H9 (cell line): ENCODE measurements at places on chromosomes 1 and 21. TPM values are rescaled to one million over a fixed set of nuclear protein-coding genes. Genes with fewer than 3 reads are reported as not detected.

GRCh38 chr21:33392284-33392985 lies 10.8 kb upstream of the IFNGR2 start:
- no peaks in the 10 kb centered on the region for H3K36me3 ChIP-seq
- no peaks in the 10 kb centered on the region for H3K27me3 ChIP-seq
- no peak overlapping the region for H3K4me3 ChIP-seq
- no peaks in the 10 kb centered on the region for H3K4me1 ChIP-seq
- no peak for DNase-seq

DNA sequence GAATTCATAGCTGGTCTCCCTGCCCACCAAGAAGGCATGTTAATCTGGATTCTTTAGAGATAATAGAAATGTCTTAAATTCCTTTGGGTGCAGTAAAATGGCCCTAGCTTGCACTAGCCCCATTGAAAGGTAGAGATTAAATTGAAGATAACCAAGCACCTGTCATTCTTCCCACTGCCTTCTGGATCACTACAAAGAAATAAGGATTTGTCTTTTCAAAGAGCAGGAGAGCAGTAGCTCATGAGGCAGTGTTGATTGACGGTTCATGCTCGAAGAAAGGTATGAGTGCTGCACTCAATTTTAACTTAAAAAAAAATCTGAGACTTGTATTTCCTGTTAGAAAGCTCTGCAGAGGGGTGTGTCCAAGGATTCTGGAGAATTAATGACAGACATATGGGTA lies 74.9 kb upstream of the F3 start:
- no peaks in the 10 kb centered on the region for H3K4me1 ChIP-seq
- H3K27me3 ChIP-seq = no peaks in the 10 kb centered on the region
- no peak overlapping the region for H3K27ac ChIP-seq
- no peak overlapping the region for H3K4me3 ChIP-seq

- no peaks in the 10 kb centered on the region for H3K27me3 ChIP-seq
- no peak overlapping the region for H3K4me3 ChIP-seq
- no peaks in the 10 kb centered on the region; the same call in 1 of the 2 replicates for H3K4me1 ChIP-seq
- no peak overlapping the region for H3K27ac ChIP-seq
- no peak for DNase-seq
Observed at GRCh38 chr1:41898191-41898713, 20.5 kb downstream of the HIVEP3 start.

STUM gene
- total RNA-seq = 0.09 and 0.11 TPM in 2 replicates

NUAK2 gene
- 15.4 and 15.5 TPM in 2 replicates for total RNA-seq

OR2M4 gene
- total RNA-seq = not detected in 2 replicates

GRCh38 chr1:232998138-232998537 lies 47.7 kb downstream of the NTPCR start:
- H3K4me3 ChIP-seq = no peak overlapping the region
- H3K4me1 ChIP-seq = no peaks in the 10 kb centered on the region
- peaks cover 85% of the 10 kb centered on the region for H3K36me3 ChIP-seq
- no peak overlapping the region for H3K27ac ChIP-seq

DNA sequence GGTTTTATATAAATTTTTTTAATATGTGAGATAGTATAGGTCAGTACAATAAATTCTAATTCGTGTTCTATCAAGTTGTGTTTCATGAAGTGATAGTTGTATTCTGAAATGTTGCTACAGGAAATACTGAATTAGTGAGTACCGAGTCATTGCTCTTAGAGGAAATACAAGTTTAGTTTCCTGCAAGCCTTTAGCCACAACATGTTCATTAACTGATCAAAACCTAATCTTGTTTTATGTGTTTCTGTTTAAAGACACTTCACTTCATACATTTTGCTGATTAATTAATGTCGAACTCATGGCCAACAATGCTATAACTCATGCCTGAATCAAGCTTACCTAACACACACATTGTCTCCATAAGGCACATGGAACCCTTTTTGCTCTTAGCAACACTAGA lies 43.6 kb downstream of the LRRC7 start:
- no peaks in the 10 kb centered on the region for H3K27me3 ChIP-seq
- no peak for DNase-seq
- H3K4me3 ChIP-seq = no peak overlapping the region

- no peak overlapping the region for H3K4me3 ChIP-seq
- no peak for DNase-seq
- H3K27ac ChIP-seq = no peak overlapping the region
Observed at GRCh38 chr1:8120693-8121260, 94.7 kb upstream of the ERRFI1 start.

- no peaks in the 10 kb centered on the region for H3K27me3 ChIP-seq
- no peaks in the 10 kb centered on the region for H3K4me1 ChIP-seq
- no peak overlapping the region for H3K27ac ChIP-seq
- DNase-seq = no peak
- no peak overlapping the region for H3K4me3 ChIP-seq
Observed at GRCh38 chr1:239011382-239011781, 375.0 kb upstream of the CHRM3 start.

ELAPOR1 gene
- 0.55 and 1.1 TPM in 2 replicates for total RNA-seq

UMODL1 gene
- not detected in 2 replicates for total RNA-seq

DNA sequence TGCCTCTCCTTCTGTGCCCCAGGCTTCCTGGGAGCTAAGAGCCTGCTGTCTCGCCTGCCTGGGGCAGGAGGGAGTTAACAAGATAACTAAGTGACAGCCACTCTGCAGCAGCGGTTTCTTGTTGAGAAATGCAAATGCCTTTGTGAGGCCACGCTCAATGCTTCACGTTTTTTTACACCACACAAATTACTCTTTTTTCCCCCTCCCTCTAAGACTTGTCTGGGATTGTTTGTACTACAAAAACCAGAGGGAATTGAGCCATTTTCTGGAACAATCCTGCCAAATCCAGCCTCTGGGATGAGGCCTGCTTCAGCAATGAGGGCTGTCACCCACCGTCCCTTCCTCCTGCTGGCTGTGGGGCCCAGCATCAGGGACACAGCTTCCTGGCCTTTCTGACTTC lies 119.6 kb downstream of the ACTL8 start:
- peak overlapping the region; percentile 25; the same call in 1 of the 3 replicates for H3K4me3 ChIP-seq
- no peaks in the 10 kb centered on the region for H3K27me3 ChIP-seq
- no peaks in the 10 kb centered on the region for H3K4me1 ChIP-seq
- no peak for DNase-seq
- no peaks in the 10 kb centered on the region for H3K36me3 ChIP-seq
- H3K27ac ChIP-seq = no peak overlapping the region

DNA sequence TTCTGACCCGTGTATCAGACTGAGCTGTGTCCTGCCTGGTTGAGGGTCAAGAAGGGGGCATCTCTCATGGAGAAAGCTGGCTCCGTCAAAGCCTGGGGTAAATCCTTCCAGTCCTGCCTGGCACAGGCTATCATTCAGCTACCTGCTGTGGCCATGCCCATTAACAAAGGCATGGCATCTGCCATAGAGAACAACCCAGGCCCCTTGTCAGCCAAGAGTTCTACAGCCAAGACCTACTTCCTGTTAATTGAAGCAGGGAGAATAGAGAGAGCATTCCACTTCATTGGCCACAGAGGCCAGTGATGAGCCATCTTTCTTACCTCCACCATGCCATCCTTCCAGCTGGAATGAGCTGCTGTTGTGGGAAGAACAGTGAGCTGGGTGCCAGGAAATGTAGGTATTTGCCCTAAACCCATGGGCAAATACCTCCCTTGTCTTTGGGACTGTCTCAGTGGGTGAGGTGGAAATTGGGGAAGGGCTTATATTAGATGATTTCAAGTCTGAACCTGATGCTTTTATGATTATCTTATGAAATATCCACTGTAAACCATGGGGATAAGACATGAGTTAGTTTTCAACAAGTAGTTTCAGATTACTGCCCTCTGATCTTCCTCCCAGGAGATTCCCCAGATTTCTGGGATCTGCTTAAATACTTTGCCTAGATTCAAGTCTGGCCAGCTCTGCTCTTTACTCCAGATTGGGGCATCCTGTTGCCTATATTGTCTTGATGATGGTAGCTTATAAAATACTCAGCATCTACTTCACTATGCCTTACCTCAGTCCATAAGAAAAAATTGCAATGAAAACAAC lies 11.2 kb upstream of the KCNQ4 start:
- no peak overlapping the region for H3K27ac ChIP-seq
- H3K36me3 ChIP-seq = peaks cover 30% of the 10 kb centered on the region
- H3K27me3 ChIP-seq = no peaks in the 10 kb centered on the region
- H3K4me3 ChIP-seq = no peak overlapping the region
- DNase-seq = no peak
- peaks cover 4% of the 10 kb centered on the region for H3K4me1 ChIP-seq

- H3K27me3 ChIP-seq = no peaks in the 10 kb centered on the region
- H3K36me3 ChIP-seq = no peaks in the 10 kb centered on the region
- peak overlapping the region; percentile 74 for H3K4me3 ChIP-seq
- peaks cover 15% of the 10 kb centered on the region for H3K4me1 ChIP-seq
Observed at GRCh38 chr1:119675349-119676345, 27.6 kb upstream of the ZNF697 start.

DNA sequence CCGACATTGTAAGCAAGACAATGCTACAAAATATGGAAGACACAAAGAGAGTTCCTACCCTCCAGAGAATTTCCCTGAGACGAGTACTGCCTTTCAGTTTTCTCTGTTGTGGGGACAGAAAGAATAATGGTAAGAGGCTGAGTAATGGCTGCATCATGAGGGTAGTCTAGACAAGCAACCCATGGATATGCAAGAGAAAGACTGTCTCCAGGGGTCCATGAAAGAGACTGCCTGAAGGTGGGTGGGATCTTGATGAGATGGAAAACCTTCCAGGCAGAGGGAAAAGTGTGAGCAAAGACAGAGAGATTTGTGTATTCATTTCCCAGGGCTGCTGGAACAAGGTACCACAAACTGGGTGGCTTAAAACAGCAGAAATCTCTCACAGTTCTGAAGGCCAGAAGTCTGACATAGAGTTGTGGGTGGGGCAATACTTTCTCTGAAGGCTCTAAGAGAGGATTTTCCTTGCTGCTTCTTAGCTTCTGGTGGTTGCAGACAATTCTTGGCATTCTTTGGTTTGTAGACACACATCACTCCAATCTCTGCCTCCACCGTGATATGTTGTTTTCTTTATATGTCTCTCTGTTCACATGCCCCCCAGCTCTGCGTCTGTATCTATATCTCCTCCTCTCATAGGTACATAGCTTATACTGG lies 41.4 kb downstream of the ANP32E start:
- H3K27me3 ChIP-seq = no peaks in the 10 kb centered on the region
- no peak overlapping the region for H3K4me3 ChIP-seq
- H3K4me1 ChIP-seq = no peaks in the 10 kb centered on the region; the same call in 1 of the 2 replicates
- DNase-seq = no peak
- no peak overlapping the region for H3K27ac ChIP-seq

GRCh38 chr1:184633785-184634184 lies 120.9 kb downstream of the EDEM3 start:
- no peak for DNase-seq
- H3K27me3 ChIP-seq = no peaks in the 10 kb centered on the region; the same call in 1 of the 2 replicates
- no peaks in the 10 kb centered on the region; the same call in none of the 2 replicates for H3K4me1 ChIP-seq
- no peak overlapping the region for H3K27ac ChIP-seq
- H3K4me3 ChIP-seq = no peak overlapping the region
- no peaks in the 10 kb centered on the region; the same call in 2 of the 3 replicates for H3K36me3 ChIP-seq

ARHGEF10L gene
- 20.2 and 21.4 TPM in 2 replicates for total RNA-seq

TMEM125 gene
- total RNA-seq = 19.1 and 19.6 TPM in 2 replicates

DNA sequence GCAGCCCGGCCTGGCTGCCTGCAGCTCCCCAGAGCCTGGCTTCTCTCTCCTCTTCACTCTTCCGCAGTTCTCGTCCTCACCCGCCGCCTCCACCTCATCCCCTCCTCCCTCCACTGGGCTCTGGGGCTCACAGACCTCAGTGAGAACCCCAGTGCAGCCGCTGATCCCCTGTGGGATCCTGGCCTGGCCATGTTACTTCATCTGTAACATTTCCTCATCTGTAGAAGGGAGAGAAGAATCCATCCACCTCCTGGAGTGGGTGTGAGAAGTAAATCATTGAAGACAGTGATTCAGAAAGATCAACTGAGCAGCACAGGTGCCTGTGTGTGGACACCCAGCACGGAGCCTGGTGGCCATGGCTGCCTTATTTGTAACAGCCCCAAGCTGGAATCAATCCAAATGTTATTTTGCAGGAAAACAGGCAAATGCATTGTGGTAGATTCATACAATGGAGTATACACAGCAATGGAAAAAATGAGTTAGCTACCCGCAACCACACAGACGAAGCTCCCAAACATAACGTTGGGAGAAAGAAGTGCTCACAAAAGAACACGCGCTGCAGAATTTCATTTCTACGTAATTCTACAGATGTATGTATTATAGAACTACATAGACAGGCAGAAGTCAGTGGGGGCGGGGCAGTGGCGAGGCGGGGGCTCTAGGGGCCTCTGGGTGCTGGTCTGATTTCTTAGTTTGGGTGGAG lies 8.7 kb downstream of the LAPTM5 start:
- DNase-seq = no peak
- H3K27me3 ChIP-seq = no peaks in the 10 kb centered on the region
- no peak overlapping the region for H3K4me3 ChIP-seq
- H3K27ac ChIP-seq = no peak overlapping the region

MLLT11 gene
- total RNA-seq = 13.0 and 13.2 TPM in 2 replicates

- no peaks in the 10 kb centered on the region for H3K36me3 ChIP-seq
- H3K27me3 ChIP-seq = no peaks in the 10 kb centered on the region
- no peaks in the 10 kb centered on the region; the same call in 1 of the 2 replicates for H3K4me1 ChIP-seq
- no peak for DNase-seq
Observed at GRCh38 chr1:97936976-97937375, 16.1 kb upstream of the DPYD start.

DNA sequence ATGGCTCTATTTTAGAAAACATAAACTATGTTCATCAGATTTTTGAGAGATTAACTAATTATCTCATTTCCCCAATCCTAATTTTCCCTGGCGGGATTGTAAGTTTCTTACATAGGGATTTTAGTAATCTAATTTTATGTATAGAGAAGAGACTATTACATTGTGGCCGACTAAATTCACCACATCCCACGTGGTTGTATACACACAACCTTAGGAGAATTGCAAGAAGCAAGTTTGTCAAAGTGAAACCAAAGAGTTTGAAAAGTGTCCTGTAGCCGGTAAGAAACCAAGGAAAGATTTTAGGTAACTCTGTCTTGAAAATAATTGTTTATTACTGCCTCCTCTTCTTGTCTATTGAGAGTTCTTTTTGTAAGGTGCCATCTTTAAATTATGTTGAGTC lies 550.6 kb downstream of the LTN1 start:
- H3K4me1 ChIP-seq = no peaks in the 10 kb centered on the region
- H3K36me3 ChIP-seq = peaks cover 4% of the 10 kb centered on the region; the same call in 1 of the 2 replicates
- no peak for DNase-seq
- no peak overlapping the region for H3K4me3 ChIP-seq
- no peaks in the 10 kb centered on the region for H3K27me3 ChIP-seq
